Stimulated activated CD8-positive, alpha-beta memory T cell treated with anti-CD3 and anti-CD28 coated beads, Interleukin-2, amount 100 ng/mL, for 1 hour (primary cell): ENCODE measurements at places on chromosomes 3 and 15.

DNA sequence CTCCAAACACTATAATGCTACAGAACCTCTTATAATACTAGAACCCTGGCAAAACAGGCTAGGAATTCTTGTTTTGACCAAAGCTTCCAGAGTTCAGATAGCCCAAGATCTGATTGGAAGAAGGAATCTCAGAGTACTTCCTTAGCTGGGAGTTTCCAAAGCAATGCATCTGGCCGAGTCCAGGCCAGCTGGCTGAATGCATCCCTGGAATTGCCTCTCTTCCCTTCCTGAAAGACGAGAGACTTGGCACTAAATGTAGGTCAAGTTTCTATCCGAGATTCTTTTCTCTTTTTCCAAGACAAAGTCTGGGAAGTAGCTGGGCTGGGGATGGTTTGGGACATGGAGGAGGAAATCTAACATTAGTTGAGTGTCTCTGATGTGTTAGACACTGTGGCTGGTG, 68.7 kb upstream of the ADPGK start:
- no peak for DNase-seq

- no peak for DNase-seq
Measured at GRCh38 chr3:184712248-184713039, 580 bp upstream of the MAGEF1 start.

DNA sequence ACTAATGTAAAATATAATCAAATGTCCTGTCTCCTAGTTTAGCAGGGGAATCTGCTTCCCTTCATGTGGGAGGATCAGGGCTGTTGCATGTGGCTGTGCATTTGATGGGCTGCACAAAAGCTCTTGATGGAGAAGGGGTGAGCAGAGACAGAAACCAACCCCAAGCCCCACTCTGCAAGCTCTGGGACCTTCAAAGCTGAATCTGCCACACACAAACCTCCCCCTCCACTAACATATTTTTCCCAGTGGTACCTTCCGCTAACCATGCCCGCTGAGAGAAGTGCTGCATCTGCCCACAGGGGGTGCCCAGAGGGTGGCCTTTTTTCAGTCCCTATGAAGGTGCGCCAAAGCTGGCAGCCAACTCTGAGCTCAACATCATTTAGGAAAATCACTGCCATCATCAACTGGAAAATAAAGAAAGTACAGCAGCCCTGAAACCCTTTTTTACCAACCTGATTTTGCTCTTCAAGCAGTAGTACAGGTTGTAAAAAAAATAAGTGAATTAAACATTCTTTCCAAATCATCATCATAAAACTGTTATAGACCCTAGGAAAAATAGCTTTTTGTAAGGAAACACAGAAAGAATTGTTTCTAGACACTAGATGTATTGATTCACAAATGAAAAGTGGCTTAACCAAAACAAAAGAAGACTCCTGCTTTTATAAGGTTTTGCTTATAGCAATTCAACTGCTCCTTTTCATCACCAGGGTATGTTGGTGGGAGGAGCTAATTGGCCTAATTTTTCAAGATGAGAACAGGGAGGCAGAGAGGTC, 97.0 kb downstream of the HHLA2 start:
- DNase-seq: no peak

DNA sequence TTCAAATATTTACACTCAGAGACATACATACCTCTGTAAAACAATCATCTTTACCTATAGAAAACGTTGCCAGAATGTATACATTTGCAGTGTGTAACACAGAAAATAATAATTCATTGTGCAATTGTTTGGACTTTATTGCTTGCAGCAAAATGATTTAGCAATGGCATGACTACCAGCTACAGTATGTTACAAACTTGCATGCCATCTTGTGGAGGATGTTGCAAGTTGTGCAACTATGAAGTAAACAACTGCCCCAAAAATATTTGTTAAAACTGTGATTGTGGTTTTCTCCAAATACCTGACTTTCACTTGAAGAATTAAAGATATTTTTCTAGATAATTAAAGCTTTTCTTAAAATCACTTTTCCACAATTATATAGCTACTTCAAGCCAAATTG, 27.1 kb upstream of the C3orf49 start:
- DNase-seq: no peak

GRCh38 chr3:135262441-135262840, 467.4 kb downstream of the EPHB1 start:
- no peak for DNase-seq

GRCh38 chr3:50275141-50275995, 3.5 kb upstream of the LSMEM2 start:
- no peak for DNase-seq
